Fibroblast of villous mesenchyme (primary cell): ENCODE measurements at places on chromosomes 5 and 9. TPM values are rescaled to one million over a fixed set of nuclear protein-coding genes. Genes with fewer than 3 reads are reported as not detected.
A peak's percentile ranks its signal among the peaks of the same experiment; 100 is the strongest.

- no peak for DNase-seq
These were observed 113.2 kb downstream of the SLC25A46 start for GRCh38 chr5:110852053-110852452.

GRCh38 chr5:93191035-93191817, 389.8 kb downstream of the NR2F1-AS1 start:
- DNase-seq, result no peak

GRCh38 chr9:32069169-32069813, 315.2 kb upstream of the ACO1 start:
- DNase-seq, result no peak

DNA sequence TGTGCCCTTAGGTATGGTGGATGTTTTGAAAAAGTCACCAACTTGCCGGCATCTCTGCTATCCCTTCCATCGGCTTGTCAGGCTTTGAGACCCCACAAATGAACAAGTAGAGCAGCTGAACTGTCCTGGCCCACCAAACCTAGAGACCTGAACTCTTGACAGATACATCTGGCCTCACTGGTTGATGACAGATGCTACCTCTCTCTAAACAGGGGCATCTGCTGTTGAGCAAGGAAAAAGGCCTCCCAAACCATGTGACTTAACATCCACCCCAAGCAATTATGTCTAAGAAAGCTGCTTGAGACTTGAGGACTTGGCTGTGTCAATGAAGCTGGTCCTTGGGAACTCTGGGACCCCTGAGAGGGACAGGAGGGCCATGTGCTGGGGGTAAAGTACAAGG, 2.3 kb downstream of the CCNI2 start:
- DNase-seq, result no peak

DNA sequence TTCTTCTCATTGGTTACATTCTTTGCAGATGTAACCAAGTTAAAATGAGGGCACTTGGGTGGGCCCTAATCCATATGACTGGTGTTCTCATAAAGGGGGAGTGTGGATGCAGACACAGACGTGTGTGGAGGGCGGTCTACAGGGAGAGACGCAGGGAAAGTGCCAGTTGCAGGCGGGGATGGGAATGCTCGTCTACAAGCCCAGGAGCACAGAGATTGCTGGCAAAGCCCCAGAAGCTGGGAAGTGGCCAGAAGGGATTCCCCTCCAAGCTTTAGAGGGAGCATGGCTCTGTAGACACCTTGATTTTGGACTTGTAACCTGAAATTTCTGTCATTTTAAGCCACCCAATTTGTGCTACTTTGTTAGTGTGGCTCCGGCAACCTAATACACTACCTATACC, 96.8 kb upstream of the CTSL start:
- no peak for DNase-seq

- DNase-seq, result peak; percentile 52
These were observed 168.0 kb upstream of the SPRY4 start for GRCh38 chr5:142492781-142493281.

DNA sequence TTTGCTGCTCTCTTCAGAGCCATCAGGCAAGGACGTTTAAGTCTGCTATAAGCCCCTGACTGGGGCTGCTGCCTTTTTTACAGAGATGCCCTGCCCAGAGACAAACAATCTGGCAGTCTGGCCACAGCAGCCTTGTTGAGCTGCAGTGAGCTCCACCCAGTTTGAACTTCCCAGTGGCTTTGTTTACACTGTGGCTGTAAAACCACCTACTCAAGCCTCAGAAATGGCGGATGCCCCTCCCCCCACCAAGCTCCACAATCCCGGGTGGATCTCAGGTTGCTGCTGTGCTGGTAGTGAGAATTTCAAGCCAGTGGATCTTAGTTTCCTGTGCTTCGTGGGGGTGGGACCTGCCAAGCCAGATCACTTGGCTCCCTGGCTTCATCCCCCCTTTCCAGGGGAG, 59.7 kb upstream of the SNCAIP start:
- peak; percentile 37 for DNase-seq

GRCh38 chr5:176854164-176854563, 43.8 kb downstream of the UNC5A start:
- DNase-seq, result no peak

DNA sequence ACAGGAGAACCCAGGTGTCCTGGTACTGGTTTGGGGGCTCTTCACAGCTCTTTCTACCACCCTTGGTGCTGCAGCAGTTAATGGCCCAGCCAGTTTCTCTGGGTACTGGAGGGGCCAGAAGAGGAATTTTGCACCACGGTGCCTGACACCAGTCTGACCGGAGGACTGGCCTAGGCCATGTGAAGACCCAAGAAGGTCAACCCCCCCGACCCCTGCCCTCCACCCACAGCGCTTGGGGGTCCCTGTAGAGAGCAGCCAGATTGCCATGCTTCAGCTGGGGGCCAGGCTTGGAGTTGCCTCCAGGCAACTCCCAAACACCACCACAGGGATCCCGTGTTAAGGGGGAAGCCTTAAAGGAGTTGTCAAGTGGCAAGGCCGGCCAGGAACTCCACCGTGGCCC, 6.2 kb downstream of the ARSI start:
- DNase-seq, result no peak

GRCh38 chr9:35811381-35812024, 559 bp downstream of the SPAG8 start:
- DNase-seq, result no peak

DNA sequence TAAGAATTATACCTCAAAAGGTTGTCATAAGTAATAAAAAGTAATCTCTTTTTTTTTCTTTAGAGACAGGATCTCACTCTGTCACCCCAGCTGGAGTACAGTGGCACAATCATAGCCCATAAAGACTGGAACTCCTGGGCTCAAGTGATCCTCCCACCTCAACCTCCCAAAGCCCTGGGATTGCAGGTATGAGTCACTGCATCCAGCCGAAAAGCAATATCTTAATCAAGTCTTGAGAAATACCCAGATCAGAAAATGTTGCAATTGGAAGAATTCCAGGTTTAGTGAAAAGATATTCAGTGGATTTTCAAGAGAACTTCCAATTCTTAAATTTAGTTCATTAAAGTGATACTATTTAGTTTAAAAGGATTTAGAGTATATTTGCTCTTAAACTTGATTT, 40.9 kb upstream of the IDNK start:
- peak; percentile 49 for DNase-seq

DNA sequence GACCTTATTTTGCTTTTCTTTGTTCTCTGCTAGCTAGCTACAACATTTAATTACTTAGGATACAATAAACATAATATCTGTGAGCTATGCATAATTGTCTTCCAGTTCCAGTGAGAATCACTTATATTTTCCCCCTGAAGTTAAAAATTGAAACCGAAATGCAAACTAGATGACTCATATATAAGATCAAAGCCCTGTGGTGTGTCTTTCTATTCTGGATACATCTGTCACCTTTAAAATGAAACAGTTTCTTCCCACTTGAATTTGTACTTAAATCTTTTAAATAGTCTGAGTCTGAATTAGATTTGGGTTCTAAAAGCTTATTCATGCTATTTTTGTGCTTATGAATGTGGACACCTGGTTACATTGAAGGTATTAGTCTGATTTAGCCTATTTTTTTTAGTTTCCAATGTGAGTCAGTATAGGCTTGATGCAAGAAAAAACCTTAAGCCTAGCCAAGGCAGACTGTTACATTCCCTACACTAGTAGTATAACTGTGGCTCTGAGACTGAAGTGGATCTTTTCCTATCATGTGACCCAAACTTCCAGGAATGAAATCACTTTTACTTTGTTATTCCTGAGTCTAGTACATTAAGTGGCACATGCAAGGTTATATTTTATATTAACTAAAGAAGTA, 703.5 kb upstream of the RGMB start:
- no peak for DNase-seq

- DNase-seq, result peak; percentile 50
These were observed 175.7 kb downstream of the MELK start for GRCh38 chr9:36748322-36748899.

DNA sequence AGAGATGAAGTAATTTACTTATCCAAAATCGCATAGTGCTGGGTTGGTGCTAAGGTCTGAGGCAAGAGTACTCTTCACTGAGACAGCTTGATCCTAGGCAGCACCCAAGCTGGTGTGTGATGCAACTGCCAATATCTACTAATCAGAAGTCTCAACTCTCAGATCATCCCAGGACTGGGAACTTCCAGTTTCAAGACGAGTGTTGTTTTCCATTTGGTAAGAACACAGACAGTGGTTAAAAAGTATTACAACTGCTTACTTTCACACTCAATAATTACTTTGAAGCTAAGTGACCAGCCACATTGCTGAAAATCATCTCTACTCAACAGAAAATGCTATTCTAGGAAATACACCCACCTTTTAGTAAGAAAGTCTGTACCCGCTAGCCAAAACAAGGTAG, 45.3 kb downstream of the FBXW11 start:
- DNase-seq, result peak; percentile 86

GRCh38 chr5:79436821-79437220, 77.1 kb downstream of the HOMER1 start:
- DNase-seq, result peak; percentile 17

- DNase-seq, result no peak
These were observed 14.2 kb upstream of the JAKMIP2 start for GRCh38 chr5:147796556-147797308.

- DNase-seq, result peak; percentile 99
These were observed 54.1 kb upstream of the ABL1 start for GRCh38 chr9:130780865-130781504.

- no peak for DNase-seq
These were observed 88.8 kb upstream of the PAM start for GRCh38 chr5:102666164-102666946.

DNA sequence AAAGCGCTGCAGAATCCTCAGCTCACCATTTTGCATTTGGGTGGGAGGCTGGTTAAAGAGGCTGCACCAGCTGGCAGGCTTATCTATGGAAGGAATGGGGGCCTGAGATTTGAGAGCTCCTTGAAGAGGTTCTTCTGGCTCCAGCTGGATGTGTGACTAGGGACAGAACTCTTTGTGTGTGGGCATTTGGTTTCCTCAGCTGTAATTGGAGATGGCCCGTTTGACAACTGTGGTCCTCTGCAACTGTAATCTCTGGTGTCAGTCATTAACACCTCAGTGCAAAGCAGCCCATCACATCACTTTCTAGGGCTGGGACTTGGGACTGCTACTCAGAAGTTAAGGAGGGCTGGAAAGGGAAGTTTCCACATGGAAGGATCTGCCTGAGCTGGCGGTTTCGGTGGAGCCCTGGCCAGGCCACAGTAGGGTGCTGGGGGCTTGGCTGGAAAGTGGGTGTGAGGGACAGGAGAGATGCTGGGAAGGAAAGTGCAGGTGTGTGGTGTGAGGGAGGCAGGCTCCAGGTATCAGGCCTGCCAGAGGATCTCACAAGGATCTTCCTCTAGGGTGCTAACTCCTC, 193.8 kb downstream of the GADD45G start:
- DNase-seq, result no peak

DNA sequence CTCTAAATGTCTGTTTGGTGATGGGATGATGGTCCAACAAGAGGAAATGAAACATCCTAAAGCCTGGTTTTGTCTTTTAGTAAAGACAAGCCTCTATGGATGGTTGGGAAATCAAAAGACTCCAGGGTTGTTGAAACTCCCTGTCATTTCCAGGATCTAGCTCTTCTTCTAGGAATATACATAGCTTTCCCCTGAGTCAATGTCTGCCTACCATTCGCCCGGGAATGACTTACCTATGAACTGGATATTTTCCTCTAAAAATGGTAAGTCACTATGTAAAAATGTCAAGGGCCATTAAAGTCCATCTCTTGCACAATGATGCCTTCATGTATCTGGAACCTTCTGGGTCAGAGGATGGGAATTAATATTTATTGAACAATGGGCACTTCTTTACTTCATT, 11.1 kb upstream of the KIF12 start:
- peak; percentile 57 for DNase-seq

GRCh38 chr9:79432485-79432884, 139.3 kb upstream of the TLE4 start:
- no peak for DNase-seq

GRCh38 chr5:1338506-1339070, 6.3 kb downstream of the CLPTM1L start:
- DNase-seq, result no peak

DNA sequence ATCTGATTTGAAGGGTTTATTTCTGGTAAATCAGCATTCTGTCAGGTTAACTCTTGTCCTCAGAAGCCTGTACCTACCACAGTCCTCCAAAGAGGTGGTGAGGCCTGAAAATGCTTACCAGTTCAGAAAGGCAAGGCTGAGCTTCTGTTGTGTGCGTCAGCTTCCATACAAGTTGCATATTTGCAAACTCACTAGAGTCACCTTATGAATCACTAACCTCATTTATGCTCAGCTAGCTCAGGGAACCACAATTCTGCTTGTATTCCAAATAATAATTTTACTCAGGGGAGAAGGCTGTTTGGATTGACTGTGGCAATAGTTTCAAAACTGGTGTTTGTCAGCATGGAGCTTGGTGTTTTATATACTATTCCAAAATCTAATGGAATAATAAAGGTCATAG, 355.1 kb upstream of the RFX3 start:
- peak; percentile 92 for DNase-seq

- DNase-seq, result no peak
These were observed 202.9 kb upstream of the PANK3 start for GRCh38 chr5:168781941-168782571.

DNA sequence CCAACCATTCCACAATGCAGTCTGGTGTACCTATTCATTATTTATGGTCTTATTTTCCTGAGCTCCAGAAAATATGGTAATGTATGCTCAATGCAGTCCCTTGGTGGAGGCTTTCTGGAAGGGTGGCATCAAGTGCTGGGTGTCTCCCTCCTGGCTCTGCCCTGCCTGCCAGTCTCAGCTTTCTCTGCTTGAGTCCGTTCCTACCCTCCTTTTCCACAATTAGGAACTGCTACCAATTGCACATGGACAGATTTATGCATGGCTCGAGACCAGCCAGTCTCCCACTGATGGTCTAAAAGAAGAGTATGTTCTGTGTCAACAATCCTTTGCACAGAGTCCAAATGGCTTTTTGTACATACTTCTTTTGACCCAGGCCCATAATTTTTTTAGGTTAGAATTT, 189.8 kb downstream of the TLE1 start:
- DNase-seq, result no peak

GRCh38 chr9:136690806-136691261, 3.6 kb upstream of the AGPAT2 start:
- DNase-seq, result peak; percentile 12

Gene PRDM9
- total RNA-seq, result not detected in 2 replicates

Gene PIP5KL1
- 2.6 and 3.5 TPM in 2 replicates for total RNA-seq

Gene TMEM174
- total RNA-seq, result not detected in 2 replicates

Gene SPINK1
- 0.32 TPM in 1 of 2 replicates, not detected in the other for total RNA-seq

Gene GFI1B
- under 0.01 and 0.32 TPM in 2 replicates for total RNA-seq

Gene CDH6
- 3.9 and 4.3 TPM in 2 replicates for total RNA-seq

Gene PLPP7
- 8.2 and 10.0 TPM in 2 replicates for total RNA-seq
